ENCODE measurements at places on chromosomes 2 and 18. TPM values are rescaled to one million over a fixed set of nuclear protein-coding genes. Genes with fewer than 3 reads are reported as not detected.

LHCGR gene
- total RNA-seq, result 0.74 TPM

TRIM43 gene
- total RNA-seq, result not detected

FAP gene
- 2.0 TPM for total RNA-seq

FBLN7 gene
- total RNA-seq, result 2.5 TPM

RAPGEF4 gene
- total RNA-seq, result 13.5 TPM

LCT gene
- not detected for total RNA-seq

PIEZO2 gene
- 3.9 TPM for total RNA-seq

SCN7A gene
- total RNA-seq, result 0.98 TPM

PLB1 gene
- 1.7 TPM for total RNA-seq

SLC16A14 gene
- total RNA-seq, result 41.6 TPM

KRCC1 gene
- total RNA-seq, result 9.6 TPM

MTLN gene
- total RNA-seq, result 25.3 TPM

POTEJ gene
- not detected for total RNA-seq

PSMG2 gene
- total RNA-seq, result 45.0 TPM

LAPTM4A gene
- total RNA-seq, result 41.6 TPM

GAL3ST2 gene
- 0.74 TPM for total RNA-seq

PLGLB1 gene
- total RNA-seq, result 6.6 TPM

LYG2 gene
- not detected for total RNA-seq

ANKRD30B gene
- total RNA-seq, result not detected

CPLX4 gene
- total RNA-seq, result under 0.01 TPM

NEURL3 gene
- not detected for total RNA-seq

GPR17 gene
- 3.0 TPM for total RNA-seq

HOXD4 gene
- total RNA-seq, result not detected

ALLC gene
- total RNA-seq, result not detected

SLC4A3 gene
- 22.9 TPM for total RNA-seq

MC5R gene
- 0.25 TPM for total RNA-seq

All from temporal lobe (tissue), 4 donors.